ENCODE measurements at places on chromosomes 1 and 21.

- DNase-seq: no peak
These were observed 61.3 kb upstream of the C1orf53 start for GRCh38 chr1:197841158-197841557.

GRCh38 chr1:70633004-70633403 lies 221.9 kb downstream of the CTH start:
- H3K4me1 ChIP-seq: no peaks in the 10 kb centered on the region
- no peak overlapping the region for H3K27ac ChIP-seq
- no peaks in the 10 kb centered on the region for H3K36me3 ChIP-seq
- H3K27me3 ChIP-seq: no peaks in the 10 kb centered on the region

- no peak overlapping the region for H3K27ac ChIP-seq
- H3K4me3 ChIP-seq: no peak overlapping the region
- no peaks in the 10 kb centered on the region for H3K36me3 ChIP-seq
- no peak for DNase-seq
- H3K4me1 ChIP-seq: peaks cover 5% of the 10 kb centered on the region
These were observed 72.8 kb upstream of the CD55 start for GRCh38 chr1:207248544-207249198.

DNA sequence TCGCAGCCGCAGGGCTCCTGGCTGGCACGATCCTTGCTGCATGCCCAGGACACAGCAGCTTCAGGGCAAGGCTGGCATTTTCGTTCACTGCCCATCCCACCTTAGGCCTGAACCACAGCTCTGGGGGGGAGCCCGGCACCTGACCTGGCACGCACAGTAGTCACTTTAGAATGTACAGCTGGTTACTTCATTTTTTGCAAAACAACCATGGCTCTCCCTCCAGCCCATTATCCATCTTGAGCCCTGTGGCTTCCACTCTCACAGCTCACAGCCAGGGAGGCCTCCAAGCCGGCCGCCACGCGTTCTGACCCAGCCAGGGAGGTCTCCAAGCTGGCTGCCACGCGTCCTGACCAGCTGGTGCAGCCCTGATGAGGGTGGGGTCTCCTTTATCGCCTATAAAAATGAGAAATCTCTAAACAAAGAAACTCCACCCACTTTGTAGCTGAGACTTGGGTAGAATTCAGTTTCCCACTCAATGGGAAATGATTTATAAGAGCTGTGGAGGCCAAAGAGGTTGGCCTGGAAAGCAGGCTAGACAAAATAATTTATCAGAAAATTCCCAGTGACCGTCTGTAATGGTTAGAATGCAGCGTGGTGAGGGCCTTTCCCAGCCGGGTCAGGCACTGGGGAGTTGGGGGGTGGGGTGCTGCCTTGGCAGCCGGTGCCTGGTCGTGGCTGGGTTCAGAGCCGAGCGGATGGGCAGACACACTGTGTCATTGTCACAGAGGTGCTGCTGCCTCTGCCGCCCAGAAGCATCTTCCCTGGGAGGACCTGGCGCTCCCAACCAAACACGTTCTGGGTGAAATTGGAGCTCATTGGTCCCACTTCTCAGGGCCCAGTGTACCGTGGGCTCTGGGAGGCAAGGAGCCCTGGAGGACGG lies 54.6 kb upstream of the ACTRT2 start:
- DNase-seq: no peak
- no peak overlapping the region for H3K4me3 ChIP-seq
- no peaks in the 10 kb centered on the region for H3K27me3 ChIP-seq
- no peaks in the 10 kb centered on the region for H3K36me3 ChIP-seq

- DNase-seq: no peak
- H3K36me3 ChIP-seq: no peaks in the 10 kb centered on the region
- H3K4me3 ChIP-seq: no peak overlapping the region
These were observed 347.9 kb downstream of the ZP4 start for GRCh38 chr1:237542525-237543418.

DNA sequence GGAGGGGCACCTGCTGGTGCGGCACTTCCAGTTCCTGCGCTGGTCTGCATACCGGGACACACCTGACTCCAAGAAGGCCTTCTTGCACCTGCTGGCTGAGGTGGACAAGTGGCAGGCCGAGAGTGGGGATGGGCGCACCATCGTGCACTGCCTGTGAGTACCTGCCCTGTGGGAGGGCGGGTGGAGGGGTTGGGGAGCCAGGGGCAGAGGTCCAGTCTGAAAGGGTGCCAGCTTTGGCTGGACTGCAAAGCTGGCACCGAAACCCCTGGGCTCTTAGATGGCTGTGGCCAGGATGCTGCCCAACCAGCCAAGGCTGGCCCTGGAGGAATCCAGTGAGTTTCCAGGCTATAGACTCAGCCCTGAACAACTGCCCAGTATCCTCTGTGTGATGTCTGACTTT lies 87.3 kb downstream of the PTPRU start:
- H3K4me1 ChIP-seq: no peaks in the 10 kb centered on the region
- H3K4me3 ChIP-seq: no peak overlapping the region
- H3K27ac ChIP-seq: no peak overlapping the region
- no peak for DNase-seq
